ENCODE measurements at places on chromosomes 5 and 9.

DNA sequence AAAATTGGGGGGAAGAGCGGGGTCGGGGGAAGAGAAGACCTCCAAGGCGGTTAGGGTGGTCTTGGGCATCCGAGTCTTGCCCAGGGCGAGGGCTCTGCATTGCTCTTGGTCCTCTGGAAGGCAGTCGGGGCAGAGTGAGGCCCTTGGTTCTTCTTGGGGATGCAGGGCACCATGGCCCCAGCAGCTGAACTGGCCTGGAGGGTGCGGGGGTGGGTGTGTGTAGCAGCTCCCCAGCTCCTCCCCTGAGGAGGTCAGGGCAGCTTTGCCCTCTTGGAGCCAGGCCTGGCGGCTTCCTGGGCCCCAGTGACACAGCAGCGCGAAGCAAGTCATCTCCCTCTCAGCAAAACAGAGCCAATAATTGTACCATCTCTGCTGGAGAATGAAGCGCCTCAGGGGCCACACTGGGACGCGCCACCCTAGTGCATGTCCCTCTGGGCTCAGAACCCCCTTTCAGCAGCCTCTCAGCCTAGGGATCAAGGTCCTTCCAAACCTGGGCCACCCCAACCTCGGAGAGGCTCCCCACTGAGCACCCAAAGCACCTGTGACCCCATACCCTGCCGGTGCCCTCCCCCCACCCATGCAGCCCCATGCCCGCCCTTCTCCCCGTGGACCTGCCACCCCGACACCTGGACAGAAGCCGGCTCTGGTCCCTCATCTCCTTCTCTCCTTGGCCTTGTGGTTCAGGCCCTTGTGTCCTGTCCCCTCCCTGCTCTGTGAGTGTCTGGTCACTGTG lies 10.4 kb upstream of the RXRA start:
- DNase-seq = no peak

- DNase-seq = peak; percentile 29
Observed at GRCh38 chr5:148443998-148444397, 60.2 kb downstream of the FBXO38 start.

DNA sequence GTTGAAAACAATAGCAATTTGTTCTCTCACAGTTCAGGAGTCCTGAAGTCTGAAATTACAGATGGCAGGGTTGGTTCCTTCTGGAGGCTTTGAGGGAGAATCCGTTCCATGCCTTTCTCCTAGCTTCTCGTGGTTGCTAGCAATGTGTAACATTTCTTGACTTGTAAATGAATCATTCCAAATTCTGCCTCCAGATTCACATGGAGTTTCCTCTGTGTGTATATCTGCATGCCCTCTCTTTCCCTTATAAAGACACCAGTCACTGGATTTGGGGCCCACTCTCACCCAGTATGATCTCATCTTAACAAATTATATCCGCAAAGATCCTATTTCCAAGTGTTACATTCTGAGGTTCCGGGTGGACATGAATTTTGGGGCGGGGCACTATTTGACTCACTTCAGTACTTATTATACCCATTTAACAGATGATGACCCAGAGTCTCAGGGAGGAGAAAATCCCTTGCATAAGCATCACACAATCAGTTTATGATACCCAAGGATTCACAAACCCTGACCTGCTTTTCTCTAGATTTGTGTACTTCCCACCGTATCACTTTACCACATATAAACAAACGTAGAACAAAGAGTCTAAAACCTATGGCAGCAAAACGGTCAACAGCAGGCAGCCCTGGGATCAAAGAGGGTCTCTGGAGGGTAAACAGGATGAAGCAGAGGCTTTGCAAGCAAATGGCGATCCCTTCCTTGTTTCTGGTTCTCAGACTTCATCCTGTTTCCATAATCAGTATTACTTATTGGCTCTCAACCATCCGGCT lies 93.7 kb downstream of the C9orf152 start:
- DNase-seq = no peak

DNA sequence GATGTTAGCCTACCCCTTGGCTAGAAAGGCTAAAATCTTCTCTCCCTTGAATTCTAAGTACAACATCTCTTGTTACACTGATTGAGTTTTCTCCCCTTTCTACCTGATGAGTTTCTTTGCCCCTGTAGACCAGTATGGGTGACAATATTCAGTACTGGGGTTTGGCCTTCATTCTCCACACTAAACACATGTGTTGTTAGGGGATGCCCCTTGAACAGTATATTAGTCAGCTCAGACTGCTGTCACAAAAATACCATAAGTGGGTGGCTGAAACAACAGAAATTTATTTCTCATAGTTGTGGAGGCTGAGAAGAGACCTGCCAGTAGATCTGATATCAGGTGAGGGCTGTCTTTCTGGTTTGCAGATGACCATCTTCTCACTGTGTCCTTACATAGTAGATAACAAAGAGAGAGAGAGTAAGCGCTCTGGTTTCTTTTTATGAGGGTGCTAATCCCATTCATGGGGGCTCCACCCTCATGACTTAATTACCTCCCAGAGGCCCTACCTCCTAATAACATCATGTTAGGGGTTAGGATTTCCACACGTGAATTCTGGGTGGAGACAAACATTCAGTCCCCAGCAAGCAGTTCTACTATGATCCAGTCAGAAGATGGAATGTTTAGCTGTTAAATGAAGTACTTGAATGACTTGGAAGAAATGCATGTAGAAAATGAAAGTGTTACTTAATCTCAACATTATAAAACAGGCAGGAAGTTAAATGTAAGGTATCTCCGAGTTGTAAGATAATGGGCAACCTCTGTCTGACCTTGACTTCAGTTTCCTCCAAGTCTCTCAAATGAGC lies 17.5 kb downstream of the VLDLR start:
- no peak for DNase-seq

GRCh38 chr9:117302487-117302886 lies 112.4 kb downstream of the ASTN2 start:
- DNase-seq = no peak

DNA sequence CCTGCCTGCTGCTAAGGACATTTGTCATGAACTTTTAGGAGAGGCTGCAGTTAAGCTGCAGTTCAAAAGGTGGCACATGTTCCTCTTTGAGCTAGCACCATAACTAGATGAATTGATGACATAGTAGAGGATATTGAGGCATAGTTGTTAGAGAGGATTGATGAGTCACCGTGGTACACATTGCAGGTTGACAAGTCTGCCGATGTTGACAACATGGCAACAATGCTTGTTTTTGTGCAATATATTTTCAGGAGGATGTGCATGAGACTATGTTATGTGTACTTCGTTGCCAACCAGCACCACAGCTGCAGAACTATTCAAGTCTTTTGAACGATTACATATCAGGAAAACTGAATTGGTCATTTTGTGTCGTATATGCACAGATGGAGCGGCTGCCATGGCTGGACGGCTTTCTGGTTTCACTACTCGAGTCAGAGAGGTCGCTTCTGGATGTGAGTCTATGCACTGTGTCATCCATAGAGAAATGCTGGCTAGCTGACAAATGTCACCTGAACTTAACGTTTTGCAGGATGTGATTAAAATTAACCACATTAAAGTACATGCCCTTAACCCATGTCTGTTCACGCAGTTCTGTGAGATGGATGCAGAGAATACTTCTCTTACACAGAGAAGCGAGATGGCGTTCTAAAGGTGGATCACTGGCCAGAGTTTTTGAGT lies 24.2 kb downstream of the ANP32B start:
- no peak for DNase-seq

- DNase-seq = no peak
Observed at GRCh38 chr5:124907098-124907644, 160.7 kb upstream of the ZNF608 start.

DNA sequence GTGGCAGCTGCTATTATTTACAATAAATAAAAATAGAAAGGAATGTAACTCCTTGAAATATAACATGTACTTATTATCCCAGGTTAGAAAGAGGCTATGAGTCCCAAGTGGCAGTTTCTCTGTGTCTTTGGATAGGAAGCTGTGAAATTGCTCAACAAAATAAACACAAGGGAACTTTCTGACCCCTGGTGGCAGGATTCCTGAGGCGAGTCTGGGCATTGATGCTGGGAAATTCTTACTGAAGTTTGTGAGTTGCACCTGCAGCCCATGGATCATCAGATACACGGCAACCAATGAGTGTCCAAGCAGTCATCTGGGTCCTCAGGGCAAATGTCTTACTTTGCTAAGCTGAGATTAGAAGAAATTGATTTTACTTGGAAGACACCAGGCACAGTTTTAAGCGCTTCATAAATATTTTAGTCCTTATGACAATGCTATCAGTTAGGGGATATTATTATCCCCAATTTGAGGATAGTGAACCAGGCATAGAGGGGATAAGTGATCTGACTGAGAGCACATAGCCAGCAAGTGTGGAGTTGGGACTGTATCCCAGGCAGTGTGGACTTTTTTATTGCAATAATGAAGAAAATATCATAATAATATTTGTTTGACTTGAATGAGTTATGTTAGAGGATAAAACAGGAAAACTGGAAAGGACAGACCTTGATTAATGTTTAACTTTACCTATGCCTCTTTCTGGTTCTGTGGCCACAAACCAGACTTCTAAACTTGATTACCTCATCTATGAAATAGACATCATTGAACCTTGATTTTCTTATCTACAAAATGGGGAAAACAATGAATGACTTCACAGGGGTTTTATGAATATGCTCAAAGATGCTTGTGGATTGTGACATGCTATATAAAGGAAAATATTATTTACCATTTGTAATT lies 265.5 kb upstream of the ADAMTSL1 start:
- no peak for DNase-seq

DNA sequence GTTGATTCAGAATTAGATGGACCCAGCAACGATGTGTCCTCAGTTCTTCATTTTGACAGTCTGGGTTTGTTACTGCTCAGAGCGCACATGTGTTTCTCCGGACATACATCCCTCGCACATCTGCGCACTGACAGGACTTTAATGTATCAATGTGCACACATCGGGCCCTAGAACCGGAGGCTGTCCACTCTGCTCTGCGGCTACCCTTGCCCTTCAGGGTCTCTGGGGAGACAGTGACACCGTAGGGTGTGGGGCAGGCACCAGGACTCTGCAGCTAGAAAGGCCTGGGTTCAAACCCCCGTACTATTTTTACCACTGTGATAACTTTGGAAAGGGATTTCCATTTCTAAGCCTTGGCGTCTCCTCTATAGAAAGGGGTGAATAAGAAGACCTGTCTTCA lies 23.5 kb upstream of the LPCAT1 start:
- DNase-seq = no peak
